ENCODE measurements at places on chromosomes 7 and 10.

- H3K27me3 ChIP-seq = no peaks in the 10 kb centered on the region
- H3K4me1 ChIP-seq = no peaks in the 10 kb centered on the region
- H3K36me3 ChIP-seq = no peaks in the 10 kb centered on the region
- no peak overlapping the region for H3K27ac ChIP-seq
- no peak overlapping the region for H3K4me3 ChIP-seq
- no peak for DNase-seq
Observed at GRCh38 chr7:106029941-106030340, 66.9 kb downstream of the CDHR3 start.

DNA sequence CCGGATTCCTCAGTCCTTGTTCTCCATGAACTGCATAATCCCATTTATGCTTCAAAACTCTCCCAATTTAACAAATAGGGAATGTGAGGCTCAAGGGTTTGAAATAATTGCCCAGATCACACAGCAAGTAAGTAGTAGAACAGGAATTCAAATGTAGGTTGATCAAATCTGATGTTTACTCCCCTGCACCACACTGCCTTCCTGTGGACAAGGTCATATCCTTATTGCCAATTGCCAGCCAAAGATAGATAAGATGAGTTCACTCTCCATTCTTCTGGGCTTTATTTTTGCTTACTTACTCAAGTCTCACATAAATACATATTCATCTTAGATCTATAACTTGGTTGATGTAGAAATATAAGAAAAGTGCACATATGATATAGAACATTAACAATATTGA, 435.2 kb upstream of the ETV1 start:
- H3K4me1 ChIP-seq = no peaks in the 10 kb centered on the region
- no peak overlapping the region for H3K4me3 ChIP-seq
- no peaks in the 10 kb centered on the region for H3K36me3 ChIP-seq

DNA sequence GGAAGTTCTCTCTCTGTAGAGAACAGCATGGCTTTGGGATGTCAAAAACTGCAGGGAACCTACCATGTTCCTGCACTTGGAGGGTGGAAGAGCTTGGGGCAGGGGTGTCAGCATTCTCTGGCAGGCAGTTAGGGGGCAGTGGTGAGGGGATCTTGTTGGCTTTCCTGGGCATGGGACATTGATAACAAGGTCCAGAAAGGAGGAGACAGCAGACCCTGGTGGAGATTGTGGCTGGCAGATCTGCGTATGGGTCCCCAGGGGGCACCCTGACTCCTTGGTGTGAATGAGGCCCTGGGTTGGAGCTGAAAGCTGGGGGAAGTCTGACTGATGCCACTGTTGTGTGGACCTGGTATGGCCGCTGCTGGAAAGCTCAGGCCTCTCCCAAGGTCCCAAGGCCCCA, 22.9 kb upstream of the CAMK2B start:
- no peaks in the 10 kb centered on the region for H3K4me1 ChIP-seq
- H3K27me3 ChIP-seq = no peaks in the 10 kb centered on the region
- H3K36me3 ChIP-seq = no peaks in the 10 kb centered on the region
- H3K4me3 ChIP-seq = no peak overlapping the region
- no peak for DNase-seq

- H3K4me1 ChIP-seq = no peaks in the 10 kb centered on the region
- H3K27ac ChIP-seq = no peak overlapping the region
- no peaks in the 10 kb centered on the region for H3K27me3 ChIP-seq
- DNase-seq = no peak
Observed at GRCh38 chr10:88185830-88186229, 322.4 kb downstream of the PTEN start.

- no peak for DNase-seq
- H3K4me3 ChIP-seq = no peak overlapping the region
- no peaks in the 10 kb centered on the region for H3K36me3 ChIP-seq
- H3K27ac ChIP-seq = no peak overlapping the region
- no peaks in the 10 kb centered on the region for H3K27me3 ChIP-seq
- H3K4me1 ChIP-seq = peaks cover 15% of the 10 kb centered on the region
Observed at GRCh38 chr7:130421684-130422083, 19.1 kb downstream of the CEP41 start.

GRCh38 chr7:101589052-101589451, 40.0 kb downstream of the MYL10 start:
- H3K4me3 ChIP-seq = no peak overlapping the region
- H3K36me3 ChIP-seq = no peaks in the 10 kb centered on the region
- H3K27me3 ChIP-seq = no peaks in the 10 kb centered on the region
- no peaks in the 10 kb centered on the region for H3K4me1 ChIP-seq
- DNase-seq = no peak
- H3K27ac ChIP-seq = no peak overlapping the region

All from testis (tissue), 5 donors.